ENCODE measurements at places on chromosomes 5 and 9. TPM values are rescaled to one million over a fixed set of nuclear protein-coding genes. Genes with fewer than 3 reads are reported as not detected.

UBE2QL1 gene
- total RNA-seq, result not detected

FBN2 gene
- total RNA-seq, result 0.22 TPM

MYOZ3 gene
- total RNA-seq, result not detected

BTNL8 gene
- not detected for total RNA-seq

CCL28 gene
- 12.2 TPM for total RNA-seq

NR2F1-AS1 gene
- total RNA-seq, result 16.8 TPM

CCDC187 gene
- total RNA-seq, result 0.73 TPM

KCNV2 gene
- not detected for total RNA-seq

NUTM2G gene
- not detected for total RNA-seq

ITGA2 gene
- total RNA-seq, result 101 TPM

CAMK2A gene
- total RNA-seq, result not detected

PCAT7 gene
- total RNA-seq, result 2.0 TPM

CNTNAP3 gene
- 6.3 TPM for total RNA-seq

OR1Q1 gene
- total RNA-seq, result not detected

BTNL3 gene
- not detected for total RNA-seq

KIF24 gene
- total RNA-seq, result 4.1 TPM

MEIKIN gene
- not detected for total RNA-seq

SPINK1 gene
- 444 TPM for total RNA-seq

ISL1 gene
- total RNA-seq, result 9.4 TPM

ADAMTS2 gene
- not detected for total RNA-seq

PCDHB14 gene
- 6.3 TPM for total RNA-seq

SCGB3A2 gene
- not detected for total RNA-seq
